ENCODE measurements at places on chromosomes 12 and 14.

GRCh38 chr12:54135621-54136350 is 53.0 kb downstream of the SMUG1 start:
- DNase-seq: no peak

DNA sequence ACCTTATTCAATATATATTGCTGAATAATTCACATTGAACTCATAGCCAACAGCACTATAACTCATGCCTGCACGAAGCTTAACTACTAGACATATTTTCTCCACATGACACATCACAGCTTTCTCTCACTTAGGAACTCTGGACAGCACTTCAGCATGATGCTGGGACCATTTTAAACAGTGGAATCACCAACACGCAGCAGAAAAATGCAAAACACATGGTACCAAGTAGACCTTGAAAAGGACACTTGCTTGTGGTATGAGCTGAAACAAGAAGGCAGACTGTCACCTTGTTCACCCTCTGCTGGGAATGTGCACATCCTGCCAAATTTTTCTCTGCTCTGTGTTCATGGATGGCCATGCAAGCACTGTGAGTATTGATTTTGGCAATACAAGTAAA is 34.8 kb upstream of the CD9 start:
- DNase-seq: no peak

DNA sequence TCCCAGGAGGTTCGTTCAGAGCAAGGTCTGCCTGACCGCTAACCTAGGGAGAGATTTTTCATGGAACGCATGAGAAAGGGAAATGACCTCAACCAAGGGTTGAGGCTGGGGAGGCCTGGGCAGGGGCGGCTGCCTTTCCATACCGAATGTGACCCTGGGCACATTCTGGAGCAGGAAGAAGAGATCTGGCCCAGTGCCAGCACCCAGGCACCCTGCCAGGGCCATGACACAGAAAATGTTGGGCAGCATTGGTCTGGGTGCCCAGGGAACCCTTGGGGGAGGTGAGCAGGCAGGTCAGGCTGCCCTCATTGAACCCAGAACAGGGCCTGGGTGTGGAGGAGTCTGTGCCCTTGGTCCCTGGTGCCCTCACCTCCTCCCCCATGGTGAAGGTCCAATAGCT is 106.8 kb downstream of the CALM1 start:
- no peak for DNase-seq

GRCh38 chr12:65828711-65829339 is 4.5 kb downstream of the HMGA2 start:
- no peak for DNase-seq

DNA sequence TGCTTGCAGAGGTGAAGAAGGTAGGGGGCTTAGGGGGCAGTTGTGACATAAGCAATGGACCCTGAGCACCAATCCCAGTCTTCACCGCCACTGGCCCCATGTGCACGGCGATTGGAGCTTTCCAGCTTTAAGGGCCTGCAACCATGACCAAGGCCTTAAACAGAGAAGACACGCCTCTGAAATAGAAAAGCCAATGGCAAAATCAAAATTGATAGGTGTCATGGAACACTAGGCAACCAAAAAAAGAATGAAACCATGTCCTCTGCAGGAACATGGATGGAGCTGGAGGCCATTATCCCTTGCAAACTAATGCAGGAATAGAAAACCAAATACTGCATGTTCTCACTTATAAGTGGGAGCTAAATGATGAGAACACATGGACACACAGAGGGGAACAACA is 146.3 kb downstream of the SCARB1 start:
- no peak for DNase-seq

GRCh38 chr12:45887544-45887943 is 102.8 kb downstream of the SCAF11 start:
- DNase-seq: no peak

DNA sequence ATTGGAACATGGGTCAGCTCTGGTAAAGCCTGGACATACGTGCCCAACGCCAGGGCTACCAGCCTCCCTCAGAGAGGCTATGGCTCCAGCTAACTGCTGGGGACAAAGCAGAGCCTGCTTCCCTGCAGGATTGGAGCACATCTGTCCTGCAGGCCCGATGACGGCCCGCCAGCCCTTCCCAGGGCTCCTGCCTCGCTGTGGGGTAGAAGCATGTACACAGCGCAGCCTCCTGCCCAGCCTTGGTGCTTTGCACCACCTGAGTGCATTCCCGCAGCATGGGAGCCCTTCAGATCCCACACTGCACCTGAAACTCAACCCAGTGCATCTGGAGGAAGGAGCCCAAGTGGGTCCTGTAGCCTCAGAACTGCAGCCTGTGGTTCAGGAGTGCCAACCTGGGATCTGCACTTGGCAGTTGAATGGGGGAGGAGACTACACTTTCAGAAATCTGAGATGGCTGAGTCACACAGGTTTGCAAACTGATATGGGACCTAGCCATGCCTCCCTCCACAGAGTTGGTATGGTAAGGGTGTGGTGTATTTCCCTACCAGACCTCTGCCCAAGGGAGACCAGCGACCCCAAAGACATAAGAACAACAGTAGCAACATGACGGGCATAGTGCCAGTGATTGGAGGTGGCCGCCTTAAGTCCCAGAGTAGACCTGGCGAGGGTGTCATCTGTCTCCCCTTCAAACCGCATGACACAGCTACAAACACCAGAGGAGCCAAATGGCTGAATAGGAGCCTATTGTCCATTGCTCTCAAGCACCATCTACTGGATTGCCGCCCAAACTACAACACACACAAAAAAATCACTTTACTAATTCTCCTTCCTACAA is 273.9 kb upstream of the MIS18BP1 start:
- DNase-seq: no peak

DNA sequence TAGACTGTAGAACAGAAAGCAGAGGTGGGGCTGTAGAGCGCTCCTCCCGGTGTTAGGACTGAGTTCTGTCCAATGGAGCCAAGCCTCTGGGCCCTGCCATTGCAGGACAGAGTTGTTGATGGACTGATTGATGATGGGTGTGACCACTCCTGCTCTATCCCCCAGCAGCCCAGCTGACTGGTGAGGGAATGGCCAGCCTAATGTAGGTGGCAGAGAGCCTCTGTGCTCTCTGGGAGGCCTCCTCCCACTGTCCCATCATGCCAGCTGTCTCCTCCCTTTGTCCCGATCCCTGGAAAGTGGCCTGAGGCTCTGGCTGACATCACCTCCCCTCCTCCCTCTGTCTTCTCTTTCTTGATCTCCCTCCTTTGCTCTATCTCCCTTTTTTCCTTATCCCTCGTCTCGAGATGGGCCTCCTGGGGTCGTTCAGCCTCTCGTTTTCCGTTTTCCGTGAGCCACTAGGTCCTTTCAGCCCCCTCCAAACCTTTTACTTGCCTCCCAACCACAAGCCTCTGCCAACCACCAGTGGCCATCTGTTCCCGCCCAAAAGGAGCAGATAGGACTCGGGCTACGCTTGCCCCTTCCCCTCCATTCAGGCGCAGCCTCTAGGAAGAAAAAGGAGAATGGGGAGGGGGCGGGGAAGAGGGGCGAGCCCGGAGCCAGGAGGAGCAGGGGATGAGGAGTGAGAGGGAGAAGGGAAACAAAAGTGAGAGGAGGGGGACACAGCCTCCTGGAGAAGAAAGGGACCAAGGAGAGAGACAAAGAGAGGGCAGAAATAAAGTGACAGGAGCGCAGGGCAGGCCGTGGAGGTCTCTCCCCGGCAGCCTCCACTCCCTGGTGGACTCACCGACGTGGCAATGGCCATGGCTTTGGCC is 572 bp downstream of the EFS start:
- DNase-seq: no peak

DNA sequence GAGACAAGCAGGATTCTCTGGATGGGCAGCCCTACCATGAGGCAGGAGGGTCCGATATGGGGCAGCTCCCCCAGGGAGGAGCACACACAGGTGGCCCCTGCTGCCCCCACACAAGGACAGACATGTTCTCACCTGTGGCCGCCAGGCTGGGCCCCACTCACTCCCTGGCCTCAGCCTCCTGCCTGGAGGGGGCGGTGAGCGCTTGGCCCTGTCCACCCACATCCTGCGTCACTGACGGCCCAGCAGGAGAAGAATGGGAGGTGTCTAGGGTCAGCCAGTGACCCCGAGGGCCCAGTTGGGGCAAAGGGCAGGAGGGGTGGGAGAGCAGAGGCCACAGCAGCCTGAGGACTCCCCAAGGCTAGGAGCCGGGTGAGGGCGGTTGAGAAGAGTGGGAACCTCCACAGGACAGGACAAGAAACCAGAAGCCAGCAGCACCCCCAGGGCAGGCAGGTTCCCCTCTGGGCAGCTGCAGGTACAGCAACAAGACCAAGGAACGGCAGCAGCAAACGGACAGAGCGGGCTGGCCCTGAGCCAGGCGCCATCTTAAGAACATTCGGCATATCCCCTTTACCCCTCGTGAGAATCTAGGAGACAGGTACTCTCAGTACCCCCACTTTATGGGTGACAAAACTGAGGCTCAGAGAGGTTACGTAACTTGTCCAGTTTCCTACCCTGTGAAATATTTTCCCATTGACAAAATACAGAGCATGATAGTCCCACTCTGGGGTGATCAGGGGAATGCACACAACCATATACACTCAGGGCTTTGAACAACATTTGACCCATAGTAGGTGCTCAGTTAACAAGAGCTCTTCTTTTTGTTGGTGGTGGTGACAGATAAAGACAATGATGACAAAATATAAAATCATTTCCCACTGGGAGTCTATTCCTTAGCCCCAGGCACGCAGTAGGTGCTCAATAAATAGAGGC is 74.3 kb downstream of the NCOR2 start:
- no peak for DNase-seq

DNA sequence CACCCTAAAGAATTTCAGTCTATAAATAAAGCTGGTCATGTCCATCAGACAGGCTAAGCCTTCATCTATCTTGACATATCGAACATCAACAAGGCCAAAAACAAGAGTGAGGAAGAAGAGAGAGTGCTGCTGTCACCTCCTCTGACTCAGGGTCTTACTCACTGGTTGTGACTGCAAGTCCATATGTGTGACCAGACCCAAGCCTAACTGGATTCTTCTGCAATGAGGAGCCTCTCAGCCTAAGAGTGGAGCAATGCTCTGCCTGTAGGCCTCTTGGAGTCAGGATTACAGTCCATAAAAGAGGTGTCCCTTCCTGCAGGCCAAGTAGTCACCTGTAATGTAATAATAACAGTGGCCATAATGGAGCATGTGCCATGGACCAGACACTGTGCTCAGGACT is 121.2 kb upstream of the SLC35F4 start:
- no peak for DNase-seq

DNA sequence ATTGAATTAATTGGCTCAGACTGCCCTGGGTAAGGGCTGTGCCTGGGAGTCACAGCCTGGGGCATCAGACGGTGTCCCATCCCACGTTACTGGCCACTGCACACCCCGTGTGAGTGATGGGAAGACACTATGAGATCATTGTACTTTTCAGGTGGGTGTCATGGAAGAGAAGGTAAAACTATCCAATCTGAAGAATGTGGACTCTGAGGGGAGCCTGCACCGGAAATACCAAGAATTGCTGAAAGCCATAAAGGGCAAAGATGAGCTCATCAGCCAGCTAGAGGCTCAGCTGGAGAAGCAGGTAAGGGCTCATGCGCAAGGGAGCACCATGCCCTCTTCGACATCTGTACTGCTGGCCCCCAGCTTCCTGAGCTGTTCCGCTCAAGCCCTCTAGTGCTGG is 24.0 kb downstream of the PLEKHH1 start:
- DNase-seq: no peak
